Esophagus squamous epithelium (tissue), 5 donors: ENCODE measurements at places on chromosomes 6 and 20.

- DNase-seq: no peak
These were observed 559.4 kb upstream of the AGPAT4 start for GRCh38 chr6:161833099-161833860.

- DNase-seq: no peak
These were observed 34.0 kb upstream of the MMS22L start for GRCh38 chr6:97316978-97317377.

- no peak for DNase-seq
These were observed 120.2 kb upstream of the AFDN start for GRCh38 chr6:167706313-167707109.

DNA sequence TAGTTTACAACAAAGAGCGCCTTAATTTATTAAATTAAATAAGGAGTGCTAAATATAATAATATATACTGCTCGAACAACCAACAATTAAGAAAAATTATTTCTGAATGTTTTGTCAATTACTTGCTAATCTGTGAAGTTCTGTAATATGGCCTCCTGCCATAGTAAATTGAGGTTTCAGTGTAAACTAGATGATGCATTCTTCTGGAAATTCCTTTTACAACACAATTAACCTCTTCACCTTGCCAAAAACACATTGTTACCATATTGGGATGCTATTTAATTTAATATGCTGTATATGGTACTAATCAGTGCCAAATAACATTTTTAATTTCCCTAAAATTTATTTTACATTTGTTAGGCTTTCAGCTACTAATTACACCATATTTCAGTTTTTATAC, 808.4 kb upstream of the CITED2 start:
- DNase-seq: no peak

DNA sequence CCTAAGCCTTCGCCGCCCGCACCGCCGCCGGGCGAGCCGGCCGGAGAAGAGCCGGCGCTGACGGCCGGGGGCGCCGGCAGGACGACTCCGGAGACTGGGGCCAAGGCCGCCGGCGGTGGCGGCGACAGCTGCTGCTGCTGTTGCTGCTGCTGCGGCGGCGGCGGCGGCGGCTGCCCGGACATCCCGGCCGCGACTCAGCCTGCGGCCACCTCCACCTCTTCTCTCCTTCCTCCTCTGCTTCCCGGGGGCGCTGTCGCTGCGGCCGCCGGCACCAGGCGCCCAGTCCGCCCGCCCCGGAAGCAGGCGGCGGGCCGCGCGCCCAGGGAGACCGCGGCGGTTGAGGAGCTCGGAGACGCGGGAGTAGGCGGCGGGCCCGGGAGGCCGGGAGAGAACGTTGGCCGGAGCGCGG, 307 bp downstream of the RANBP9 start:
- DNase-seq: no peak

- DNase-seq: no peak
These were observed 59.5 kb upstream of the ADGRG6 start for GRCh38 chr6:142242269-142242668.

DNA sequence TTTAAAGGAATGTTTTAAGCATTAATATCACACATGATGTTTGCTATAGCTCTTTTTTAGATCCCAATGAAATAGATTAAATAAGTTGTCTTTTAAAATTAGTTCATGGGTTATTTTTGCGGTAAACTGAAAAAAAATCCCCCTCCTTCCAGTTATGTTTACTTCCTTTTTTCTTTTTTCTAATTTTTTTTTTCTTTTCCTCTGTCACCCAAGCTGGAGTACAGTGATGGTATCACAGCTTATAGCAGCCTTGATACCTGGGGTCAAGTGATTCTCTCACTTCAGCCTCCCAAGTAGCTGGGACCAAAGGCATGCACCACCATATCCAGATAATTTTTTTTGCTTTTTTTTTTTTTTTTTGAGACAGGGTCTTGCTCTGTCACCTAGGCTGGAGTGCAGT, 17.8 kb upstream of the SCAF8 start:
- DNase-seq: no peak

- no peak for DNase-seq
These were observed 725.9 kb downstream of the BCKDHB start for GRCh38 chr6:80832337-80832736.

DNA sequence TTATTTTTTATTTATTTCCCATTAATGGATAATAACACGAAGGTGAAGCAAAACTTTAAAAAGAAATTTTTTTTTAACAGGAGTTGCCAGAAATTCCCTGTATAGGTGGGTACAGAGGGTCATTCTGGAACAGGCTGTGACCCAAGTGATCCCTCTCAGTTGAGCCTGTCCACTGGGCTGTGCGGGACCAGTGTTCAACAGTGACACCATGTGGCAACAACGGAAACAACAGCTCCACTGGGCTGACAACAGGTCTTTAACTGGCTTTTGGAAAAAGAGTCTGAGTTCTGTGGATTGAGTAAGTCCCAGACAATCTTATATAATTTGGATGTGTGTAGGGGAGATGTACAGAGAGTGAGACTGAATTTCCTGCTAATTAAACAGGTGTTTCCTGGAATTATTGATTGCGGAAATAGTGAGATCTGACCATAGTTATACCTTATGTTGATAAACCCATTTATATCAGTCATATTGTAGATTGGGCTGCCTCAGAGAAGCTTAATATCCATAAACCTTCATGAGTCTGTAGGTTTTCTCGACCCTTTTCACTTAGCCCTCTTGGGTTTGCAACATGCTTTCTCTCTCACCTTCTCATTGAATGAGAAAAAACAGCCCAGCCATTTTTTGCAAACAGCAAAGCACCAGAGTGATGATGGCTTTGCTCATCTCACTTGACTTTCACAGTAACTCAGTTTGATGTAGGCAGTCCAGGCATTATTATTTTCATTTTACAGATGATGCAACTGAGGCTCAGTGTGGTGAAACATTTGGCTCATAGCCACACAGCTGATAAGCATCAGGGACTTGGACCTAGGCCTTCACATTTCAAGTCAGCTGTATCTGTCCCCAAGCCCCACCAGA, 17.5 kb downstream of the KIAA1755 start:
- no peak for DNase-seq

GRCh38 chr6:104349191-104349590, 510.5 kb downstream of the HACE1 start:
- no peak for DNase-seq

- DNase-seq: no peak
These were observed 191.4 kb downstream of the REV3L start for GRCh38 chr6:111291336-111292259.

- no peak for DNase-seq
These were observed 27.2 kb downstream of the MCUR1 start for GRCh38 chr6:13787137-13787536.

DNA sequence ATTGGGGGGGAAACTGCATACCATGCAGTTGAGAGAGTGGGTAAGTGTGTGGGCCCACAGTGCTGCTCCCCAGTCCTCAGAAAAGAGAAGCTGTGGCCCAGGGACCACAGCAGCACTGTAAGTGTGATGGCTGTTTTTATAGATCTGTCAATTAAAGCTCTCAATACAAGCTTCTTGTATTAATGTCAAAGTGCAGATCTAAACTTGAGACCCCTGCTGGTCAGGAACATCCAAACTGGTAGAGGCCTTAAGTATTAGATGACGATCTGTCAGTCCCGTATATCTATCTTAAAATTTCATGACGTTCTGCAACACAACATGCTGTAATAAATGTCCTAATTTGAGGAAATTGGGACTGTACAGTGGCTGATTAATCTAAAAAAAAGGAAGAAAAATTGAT, 74.8 kb downstream of the TULP4 start:
- no peak for DNase-seq

DNA sequence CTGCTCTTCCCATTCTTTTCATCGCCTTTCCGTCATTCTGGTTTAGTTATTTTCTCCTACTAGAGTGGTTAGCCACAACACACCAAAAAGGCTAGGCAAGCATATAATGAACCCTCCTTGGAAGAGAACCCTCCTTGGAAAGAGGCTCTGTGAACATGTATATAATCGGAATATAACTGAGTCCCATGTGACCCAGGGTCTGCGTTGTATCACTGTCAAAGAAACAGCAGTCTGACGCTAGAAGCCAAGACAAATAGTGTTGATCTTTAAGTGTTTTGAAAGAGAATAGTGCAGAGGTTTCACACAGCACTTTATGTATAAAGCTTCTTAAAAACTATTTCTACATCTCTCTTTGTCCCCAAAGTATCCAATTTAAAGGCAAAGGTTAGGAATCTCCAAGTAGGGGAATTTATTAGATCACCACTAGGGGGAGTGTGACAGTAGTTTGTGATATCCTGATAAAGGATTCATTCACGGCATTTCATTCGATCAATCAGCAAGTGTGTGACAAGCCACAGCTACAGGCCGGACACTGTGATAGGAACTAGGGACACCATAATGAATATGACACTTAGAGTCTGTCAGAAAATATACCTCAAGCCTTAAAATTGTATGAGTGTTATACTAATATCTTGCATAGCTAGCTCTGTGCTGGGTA, 395.3 kb downstream of the CD109 start:
- no peak for DNase-seq

- no peak for DNase-seq
These were observed 140.7 kb downstream of the HTR1B start for GRCh38 chr6:77322604-77323003.

DNA sequence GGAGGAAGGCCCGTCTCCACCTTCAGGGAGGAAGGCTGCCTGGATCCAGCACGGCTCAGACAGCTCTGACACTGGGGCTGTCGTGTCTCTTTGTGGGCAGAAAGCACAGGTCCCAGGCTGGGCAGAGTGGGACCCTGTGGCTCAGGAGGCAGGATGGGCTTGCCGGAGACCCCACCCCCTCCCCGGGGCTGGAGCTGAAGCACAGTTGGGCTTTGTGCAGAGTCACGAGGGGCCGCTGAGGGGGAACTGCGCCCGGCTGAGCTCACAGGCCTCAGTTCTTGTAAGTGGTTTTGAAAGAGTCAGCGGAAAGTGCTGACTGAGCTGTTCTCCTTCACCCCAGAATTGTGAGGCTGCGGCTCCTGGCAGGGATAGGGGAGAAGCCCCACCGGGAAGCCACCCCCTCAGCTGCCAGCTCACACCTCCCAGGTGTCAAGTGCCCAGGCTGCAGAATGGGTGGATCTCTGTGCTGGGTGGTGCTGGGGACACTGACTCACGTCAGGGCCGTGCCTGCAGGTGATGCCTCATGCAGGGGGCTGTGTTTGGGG, 145.5 kb upstream of the RNF24 start:
- DNase-seq: no peak

GRCh38 chr20:62533591-62534495, 58.0 kb upstream of the GATA5 start:
- no peak for DNase-seq

DNA sequence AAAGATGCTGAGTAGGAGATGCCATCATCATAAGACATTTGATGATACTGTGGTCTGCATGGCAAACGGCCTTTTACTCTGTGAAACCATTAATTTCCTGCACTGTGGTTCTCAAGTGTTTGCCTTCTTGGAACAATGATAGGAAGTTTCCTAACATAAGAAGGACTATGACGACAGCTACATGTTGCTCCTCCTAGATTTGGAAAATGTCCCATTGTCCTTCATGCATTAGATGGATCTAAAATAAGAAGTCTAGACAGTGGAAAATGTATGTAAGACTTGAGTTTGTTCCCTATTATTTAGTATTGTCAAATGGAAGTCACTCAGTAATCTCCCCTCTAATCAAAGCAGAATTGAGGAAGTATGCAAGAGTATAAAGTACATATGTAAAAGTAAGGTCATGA, 98.5 kb upstream of the TMEM170B start:
- no peak for DNase-seq

- no peak for DNase-seq
These were observed 7.9 kb downstream of the SDCBP2 start for GRCh38 chr20:1320902-1321653.

DNA sequence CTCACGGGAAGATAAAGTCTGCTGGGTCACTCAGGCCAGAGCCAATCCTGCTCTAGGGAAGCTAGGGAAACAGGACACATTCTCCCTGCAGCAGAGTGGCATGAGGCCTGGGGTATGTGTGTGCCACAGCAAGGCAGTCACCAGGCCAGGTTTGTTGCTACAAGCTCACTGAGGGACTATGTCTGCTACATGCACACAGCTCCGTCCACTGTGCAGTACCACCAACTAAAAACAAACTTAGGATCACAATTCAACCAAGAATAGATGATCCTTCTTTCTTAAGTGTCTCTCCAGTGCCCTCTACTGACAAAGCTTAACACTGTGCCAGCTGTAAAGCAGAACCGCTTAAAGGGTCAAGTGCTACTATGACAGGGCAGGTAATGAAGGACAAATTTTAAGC, 192.5 kb downstream of the PTPRK start:
- no peak for DNase-seq

DNA sequence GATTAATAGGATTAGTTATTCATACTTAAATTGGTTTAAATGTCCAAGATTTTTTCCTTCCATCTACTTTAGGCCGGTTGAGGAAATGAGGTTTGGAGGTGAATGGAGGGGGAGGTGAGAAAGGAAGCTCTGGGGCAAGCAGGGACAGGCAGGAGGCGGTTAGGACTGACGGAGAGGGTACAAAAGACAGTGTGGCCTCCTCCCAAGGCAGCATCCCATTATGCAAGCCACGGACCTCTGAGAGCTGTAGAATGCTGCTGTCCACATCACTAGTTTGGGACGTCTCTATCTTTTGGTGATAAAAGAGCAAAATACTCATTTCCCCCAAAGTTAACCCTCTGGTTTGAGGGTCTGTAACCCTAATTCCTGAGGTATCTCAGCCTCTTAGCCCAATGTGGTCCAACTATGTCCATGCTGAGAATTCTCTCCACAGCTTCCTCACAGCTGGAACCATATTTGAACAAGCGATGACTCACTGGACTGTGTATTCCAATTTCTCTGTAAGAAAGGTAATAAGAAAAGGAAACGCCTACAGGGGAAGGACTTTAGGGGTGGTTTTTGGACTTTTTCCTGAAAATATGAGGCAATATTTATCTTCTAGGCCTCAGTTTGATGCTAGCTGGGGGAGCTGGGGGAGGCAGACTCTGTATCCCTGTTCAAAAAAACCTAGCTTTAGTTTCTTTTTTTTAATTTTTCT, 172.2 kb downstream of the TFAP2B start:
- no peak for DNase-seq

DNA sequence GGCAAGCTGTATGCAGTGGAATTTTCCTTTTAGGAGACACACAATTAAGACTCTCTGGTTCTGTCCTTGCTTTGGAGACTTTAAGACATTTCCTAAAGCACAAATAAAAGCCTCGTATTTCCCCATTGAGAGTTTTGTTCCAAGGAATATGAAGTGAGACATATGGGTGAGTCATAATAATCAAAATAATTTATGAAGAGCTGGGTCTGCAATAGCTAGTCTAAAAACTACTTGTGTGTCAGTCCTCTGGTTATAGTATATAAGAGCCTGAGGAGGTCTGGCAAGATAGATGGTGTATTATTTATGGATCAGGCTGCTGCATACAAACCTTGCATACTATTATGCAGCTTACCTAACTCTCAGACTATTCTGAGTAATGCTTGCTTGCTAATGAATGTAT, 142.6 kb downstream of the ADGRG6 start:
- DNase-seq: no peak

- no peak for DNase-seq
These were observed 76.4 kb upstream of the RNF24 start for GRCh38 chr20:4091490-4092479.

GRCh38 chr20:48041078-48041780, 255.9 kb upstream of the SULF2 start:
- no peak for DNase-seq
